Stimulated activated CD8-positive, alpha-beta memory T cell treated with anti-CD3 and anti-CD28 coated beads, Interleukin-4, amount 100 ng/mL, for 4 hours (primary cell): ENCODE measurements at places on chromosomes 2 and 18.
A peak's percentile ranks its signal among the peaks of the same experiment; 100 is the strongest.

DNA sequence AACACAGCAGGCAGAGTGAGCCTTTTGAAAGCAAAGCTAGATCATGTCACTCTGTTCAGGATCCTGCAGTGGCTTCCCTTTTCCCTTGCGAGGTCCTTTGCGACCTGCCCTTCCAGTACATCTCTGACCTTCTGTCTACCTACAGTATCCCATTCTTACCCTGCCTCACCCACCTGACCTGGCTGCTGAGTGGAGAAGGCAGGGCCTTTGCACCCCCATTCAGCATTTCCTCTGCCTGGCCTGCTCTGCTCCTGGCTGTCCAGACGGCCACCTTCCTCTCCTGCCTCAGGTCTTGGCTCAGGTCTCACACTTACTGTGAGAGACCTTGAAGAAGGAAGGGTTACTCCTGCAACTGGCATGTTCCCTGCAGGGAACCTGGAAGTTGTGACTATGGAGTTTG is 77.4 kb downstream of the MAPRE2 start:
- DNase-seq, result no peak

DNA sequence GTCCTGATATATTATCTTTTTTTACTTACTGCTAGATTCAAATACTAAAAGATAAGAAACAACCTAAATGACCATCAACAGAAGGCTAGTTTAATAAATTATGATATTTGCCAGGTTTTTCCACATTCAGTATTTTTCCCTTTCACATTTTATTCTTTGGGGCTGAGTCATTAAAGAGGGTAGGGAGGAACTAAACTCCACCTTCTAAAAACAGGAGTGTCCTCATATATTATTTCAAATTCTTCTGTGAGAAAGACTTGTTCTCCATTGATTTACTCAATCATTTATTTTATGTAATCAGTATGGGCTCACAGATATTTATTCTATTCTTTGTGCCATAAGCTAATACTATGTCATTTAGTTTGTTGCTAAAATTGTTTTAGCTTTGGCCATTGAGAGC is 9.0 kb downstream of the HDHD2 start:
- DNase-seq, result no peak

DNA sequence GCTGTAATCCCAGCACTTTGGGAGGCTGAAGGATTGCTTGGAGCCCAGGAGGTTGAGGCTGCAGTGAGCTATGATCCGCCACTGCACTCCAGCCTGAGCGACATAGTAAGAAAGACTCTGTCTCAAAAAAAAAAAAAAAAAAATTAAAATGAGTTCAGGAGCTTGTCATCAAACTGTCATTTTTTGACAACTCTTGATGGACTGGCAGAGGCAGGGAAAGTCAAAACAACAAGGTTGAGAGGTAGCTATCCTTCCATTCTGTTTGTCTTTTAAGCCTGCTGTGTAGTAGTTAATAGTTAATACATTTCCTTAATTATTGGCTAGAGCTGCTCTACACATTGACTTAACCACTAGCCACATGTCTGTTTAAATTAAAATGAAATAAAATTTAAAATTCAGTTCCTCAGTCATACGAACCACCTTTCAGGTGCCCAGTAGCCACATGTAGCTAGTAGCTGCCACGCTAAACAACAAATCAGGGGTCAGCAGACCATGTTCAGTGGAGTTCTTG is 22.7 kb downstream of the DPYSL5 start:
- no peak for DNase-seq

DNA sequence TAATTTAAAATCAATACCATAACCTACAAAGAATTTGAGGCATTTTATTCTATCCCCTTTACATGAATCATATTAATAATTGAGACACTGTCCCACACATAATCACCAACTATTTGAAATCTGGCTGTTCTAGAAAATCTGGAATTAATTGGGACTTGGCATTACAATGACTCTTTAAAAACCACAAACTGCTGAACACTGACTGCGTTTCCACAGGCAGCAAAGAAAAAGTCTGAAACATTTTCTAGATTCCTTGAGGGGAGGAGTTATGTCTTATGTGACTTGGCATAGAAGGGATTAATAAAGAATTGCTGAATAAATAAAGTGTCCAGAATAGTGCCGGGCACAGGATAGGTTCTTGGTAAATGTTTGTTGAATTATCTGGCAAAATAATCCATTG is 61.4 kb downstream of the GPR39 start:
- no peak for DNase-seq

DNA sequence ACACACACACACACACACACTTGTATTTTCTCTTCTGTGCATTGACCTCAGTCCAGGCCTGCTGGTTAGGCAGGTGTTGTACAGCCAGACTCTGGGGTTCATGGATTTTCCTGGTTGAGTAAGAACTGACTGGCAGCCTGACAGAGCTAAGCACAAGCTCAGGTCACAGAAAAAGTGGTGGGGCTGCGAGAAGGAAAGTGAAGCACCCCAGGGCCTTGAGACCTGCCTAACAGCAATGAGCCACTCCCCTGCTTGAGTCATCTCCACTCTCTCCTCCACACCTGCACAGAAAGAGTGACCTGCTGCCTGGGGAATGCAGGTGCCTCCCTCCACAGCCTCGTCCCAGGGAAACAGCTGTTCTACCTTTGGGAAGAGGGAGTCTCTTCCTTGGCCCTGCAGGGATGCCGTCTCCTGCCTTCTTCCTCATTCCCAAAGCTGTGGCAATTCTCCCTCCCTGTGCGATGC is 91.4 kb upstream of the LGALSL start:
- DNase-seq, result no peak

GRCh38 chr2:74510272-74510671 is 2.8 kb upstream of the PCGF1 start:
- no peak for DNase-seq

- DNase-seq, result no peak
These were observed 106.8 kb downstream of the NCKAP5 start for GRCh38 chr2:133461484-133461883.

- DNase-seq, result no peak
These were observed 150.9 kb downstream of the EHBP1 start for GRCh38 chr2:62856228-62857040.

DNA sequence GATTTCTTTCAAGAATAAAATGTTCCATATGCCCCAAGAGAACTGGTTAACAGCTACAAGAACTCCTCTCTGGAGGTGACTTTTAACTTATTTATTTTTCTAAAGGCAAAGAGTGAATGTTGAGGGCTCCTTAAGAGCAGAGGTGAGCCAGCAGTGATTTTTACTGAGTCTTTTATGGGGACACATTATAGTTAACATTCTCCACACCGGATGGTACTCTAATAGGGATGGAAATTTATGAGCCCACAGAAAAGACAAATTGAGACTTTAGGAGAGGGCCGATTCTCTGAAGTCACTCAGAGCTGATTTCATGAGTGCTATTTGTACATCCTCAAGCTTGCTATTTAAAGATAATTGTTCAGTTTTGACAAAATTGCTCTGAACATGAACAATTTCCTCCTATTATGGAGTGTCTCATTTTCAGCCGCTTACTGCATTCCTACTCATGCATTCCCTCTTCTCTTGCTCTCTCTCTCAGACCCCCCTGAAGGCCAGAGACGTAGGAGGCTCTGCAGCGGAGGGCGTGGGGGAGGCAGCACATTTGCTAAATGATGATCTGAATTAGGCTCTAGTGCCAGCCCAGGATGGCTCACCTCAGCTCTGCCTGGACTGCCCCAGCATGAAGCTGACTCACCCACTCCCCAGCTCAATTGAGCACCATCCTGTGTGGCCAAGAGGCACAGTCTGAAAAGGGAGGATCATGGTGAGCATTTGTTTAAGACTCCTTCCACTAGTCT is 5.9 kb upstream of the RPL37A start:
- no peak for DNase-seq

DNA sequence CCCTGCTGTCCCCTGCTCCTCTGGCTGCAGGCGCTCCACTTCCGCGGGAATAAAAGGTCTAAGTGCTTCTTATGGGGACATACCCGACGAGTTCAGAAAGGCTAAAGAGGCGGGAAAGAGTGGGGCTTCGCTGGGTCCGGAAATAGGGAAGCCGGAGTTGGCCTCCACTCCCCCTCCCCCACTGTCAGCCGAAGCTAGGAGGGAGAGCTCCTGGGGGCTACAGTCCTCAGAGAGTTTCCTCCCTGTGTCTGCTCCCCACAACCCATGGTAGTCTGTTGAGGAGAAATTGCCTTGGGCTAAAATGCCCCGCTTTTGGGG is 7.2 kb downstream of the GAD1 start:
- no peak for DNase-seq

DNA sequence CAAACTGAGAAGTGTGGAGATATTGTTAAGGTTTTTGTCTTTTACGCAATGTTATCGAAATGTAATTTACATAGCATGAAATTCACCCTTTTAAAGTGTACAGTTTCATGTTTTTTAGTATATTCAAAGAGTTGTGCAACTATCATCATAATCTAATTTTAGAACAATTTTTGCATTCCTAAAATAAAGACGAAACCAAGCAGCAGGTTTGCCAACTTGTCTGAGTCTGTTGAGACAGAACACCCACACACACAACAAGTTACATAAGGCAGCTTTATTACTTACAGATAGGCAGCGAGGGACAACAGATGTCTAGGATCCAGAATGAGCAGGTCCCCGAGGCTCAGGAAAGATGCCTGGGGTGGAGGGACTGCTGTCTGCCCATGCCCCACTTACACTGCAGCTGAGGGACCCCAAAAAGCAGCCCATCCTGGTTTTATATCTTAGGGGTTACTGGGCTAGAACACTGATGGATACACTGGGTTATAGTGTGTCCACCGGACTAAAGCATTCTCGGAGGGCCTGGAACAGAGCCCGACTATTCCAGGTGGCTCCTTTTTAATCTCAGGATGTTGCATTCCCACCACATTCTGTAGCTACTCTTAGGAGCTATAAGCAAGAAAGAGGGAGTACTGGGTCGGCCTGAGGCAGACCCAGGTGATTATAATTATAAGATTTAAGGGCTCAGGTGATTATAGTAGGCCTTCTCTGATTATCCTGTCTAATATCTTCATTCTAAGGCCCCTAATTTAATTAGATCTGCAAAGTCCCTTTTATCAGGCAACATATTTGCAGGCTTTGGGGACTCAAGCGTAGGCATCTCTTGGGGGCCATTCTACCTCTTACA is 150.2 kb upstream of the DOK6 start:
- no peak for DNase-seq

GRCh38 chr2:230007931-230008707 is 60.6 kb downstream of the SLC16A14 start:
- DNase-seq, result peak; percentile 53

DNA sequence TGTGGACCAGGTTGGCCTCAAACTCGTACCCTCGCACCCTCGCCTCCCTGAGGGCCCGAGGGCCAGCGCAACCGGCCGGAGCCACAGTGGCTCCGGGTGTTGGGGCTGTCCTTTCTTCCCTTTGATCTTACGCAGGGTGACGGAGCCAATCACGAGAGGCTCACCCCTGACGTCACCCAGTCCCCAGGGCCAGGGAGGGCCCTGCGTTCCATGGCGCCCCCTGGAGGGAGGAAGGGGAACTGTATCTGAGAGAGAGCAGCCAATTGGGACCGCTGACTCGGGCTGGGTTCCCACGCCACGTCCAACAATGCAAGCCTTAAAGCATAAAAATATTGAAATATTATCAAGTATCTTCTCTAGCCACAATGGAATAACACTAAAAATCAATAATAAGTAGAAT is 432.8 kb upstream of the LRRTM4 start:
- no peak for DNase-seq

DNA sequence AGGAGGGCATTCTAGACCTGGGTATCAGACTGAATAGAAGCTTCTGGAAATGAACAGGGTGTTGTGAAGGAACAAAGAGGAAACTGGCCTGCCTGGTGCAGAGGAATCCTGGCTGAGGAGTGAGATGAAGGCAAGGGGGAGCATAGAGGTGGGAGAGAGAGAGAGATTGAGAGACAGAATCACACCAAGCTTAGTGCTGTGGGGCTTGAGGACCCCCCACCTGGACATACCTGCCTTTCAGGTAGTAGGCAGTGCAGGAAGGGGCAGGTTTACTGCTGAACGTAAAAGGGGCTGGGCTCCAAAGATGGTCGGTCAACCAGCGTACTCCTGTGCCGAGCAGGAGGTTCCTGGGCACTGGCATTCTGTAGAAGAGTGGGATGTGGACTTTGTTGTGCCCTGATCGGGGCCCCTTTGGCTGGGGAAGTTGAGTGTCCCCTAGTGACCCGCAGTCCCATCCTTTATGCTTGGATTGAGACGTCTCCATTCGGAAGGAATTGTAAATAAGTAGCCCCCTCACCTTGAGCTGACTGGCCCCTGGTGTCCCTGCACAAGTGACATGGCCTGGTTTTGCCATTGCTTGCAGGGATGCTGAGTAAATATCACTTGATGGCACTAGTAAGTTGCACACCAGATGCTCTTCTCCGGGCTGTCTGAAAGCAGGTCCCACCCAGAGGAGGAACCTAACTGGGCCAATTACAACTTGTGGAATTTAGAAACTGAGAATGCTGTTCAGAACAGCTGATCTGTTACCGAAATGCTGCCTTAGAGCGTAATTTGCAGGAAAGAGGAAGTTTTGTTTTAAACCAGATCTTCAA is 1.4 kb downstream of the UBE2F start:
- peak; percentile 31 for DNase-seq
